ENCODE measurements at places on chromosomes 7 and 10.

- no peak for DNase-seq
Measured at GRCh38 chr7:46153951-46154787, 233.1 kb upstream of the IGFBP3 start.

DNA sequence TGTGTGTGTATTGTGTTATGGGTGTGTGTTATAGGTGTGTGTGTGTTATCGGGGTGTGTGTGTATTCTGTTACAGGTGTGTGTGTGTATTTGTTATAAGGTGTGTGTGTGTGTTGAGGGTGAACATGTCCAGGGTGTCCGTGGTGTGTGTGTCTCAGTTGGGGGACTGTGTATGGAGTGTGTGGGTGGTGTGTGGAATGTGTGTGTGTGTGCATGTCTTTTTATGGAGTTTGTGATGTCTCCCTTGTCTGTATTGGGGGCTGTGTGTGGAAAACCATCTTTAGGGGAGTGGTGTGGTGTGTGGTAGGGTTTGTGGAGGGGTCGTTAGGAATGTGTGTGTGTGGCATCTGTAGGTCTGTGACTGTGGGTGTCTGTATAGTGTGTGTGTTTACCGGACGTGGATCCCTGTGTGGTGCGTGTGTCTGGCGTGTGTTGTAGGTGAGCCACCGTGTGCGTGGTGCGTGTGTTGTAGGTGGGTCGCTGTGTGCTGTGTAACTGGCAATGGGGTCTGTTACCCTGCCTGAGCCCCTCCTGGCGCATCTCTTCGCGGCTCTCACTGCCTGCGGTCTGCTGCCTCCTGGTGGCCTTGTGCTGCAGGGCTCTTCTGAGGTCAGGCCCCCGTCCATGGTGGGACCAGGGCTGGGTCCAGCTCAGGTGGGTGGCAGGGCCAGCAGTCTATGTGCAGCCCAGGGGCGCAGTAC, 61.7 kb downstream of the PALD1 start:
- no peak for DNase-seq

- no peak for DNase-seq
Measured at GRCh38 chr10:108014145-108014901, 849.8 kb upstream of the SORCS1 start.

DNA sequence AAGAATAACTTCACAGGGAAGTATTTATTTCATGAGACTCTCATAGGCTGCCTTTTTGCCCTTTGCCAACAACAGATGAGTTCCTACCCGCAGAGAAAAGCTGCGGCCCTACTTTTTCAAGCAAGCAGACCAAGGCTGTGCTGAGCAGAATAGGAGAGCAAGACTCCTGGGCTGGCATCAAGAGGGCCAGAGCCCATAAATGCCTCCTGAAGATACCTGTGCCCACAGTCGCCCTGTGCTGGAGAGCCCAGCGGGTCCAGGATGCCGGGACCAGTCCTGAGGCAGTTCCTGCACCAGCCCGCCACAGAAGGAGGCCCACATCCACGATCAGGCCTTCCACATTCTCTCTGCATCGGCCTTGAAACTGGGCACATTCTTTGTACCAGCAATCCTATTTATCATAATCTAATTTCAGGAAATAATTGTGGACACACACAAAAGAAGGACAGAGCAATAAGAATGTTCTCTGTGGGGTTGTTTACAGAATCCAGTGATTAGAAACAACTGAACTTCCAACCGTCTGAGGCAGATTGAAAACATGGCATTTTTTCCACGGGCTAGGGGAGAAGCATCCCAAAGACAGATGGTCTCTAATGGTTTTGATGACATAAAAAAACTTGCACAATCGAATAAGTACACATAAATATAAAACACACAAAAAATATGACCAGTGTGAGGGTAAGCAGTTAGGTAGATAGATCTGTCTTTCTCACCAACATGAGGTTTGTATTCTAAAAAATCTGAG, 95.6 kb downstream of the CPXM2 start:
- no peak for DNase-seq

- no peak for DNase-seq
Measured at GRCh38 chr10:19952224-19953010, 136.2 kb downstream of the PLXDC2 start.

GRCh38 chr7:106063692-106064091, 48.4 kb downstream of the SYPL1 start:
- DNase-seq, result no peak

Data from stimulated activated CD8-positive, alpha-beta memory T cell treated with anti-CD3 and anti-CD28 coated beads, Interleukin-7, amount 100 ng/mL, for 1 hour (primary cell).